CD8-positive, alpha-beta memory T cell (primary cell): ENCODE measurements at places on chromosomes 13 and 19. TPM values are rescaled to one million over a fixed set of nuclear protein-coding genes. Genes with fewer than 3 reads are reported as not detected.

DNA sequence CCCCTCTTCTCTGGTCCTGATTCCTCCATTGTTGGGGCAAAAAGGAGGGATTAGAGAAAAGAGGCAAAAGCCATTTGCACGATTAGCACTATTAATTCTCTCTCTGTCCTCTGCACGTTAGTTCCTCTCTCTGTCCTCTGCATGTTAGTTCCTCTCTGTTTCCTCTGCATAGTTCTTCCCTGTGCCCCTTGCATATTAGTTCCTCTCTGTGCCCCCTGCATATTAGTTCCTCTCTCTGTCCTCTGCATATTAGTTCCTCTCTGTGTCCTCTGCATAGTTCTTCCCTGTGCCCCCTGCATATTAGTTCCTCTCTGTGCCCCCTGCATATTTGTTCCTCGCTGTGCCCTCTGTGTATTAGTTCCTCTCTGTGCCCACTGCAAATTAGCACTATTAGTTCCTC, 847.2 kb upstream of the GPC6 start:
- no peak overlapping the region for H3K4me3 ChIP-seq
- no peaks in the 10 kb centered on the region for H3K27me3 ChIP-seq
- H3K36me3 ChIP-seq: no peaks in the 10 kb centered on the region
- no peak for DNase-seq
- H3K27ac ChIP-seq: no peak overlapping the region

DNA sequence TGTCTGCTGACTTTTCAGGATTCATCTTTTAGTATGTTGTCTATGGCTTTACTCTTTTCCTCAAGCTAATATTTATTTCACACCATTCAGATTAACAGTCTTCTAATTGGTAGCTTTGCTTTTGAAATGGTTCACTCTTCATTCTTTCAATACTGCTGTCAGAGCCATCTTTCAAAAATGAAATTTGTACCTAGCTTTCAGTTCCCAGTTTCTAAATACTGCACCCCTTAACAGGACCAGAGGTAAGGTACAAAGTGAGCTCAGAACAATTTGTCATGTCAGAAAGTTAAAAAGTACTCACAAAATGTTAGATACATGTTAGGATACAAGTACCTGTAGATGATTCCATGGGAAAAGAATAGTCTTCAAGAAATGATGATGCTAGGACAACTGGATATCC, 83.0 kb downstream of the FNDC3A start:
- H3K36me3 ChIP-seq: no peaks in the 10 kb centered on the region
- H3K4me1 ChIP-seq: no peaks in the 10 kb centered on the region
- H3K27me3 ChIP-seq: no peaks in the 10 kb centered on the region
- H3K27ac ChIP-seq: no peak overlapping the region
- no peak for DNase-seq

GRCh38 chr13:110400786-110401533, 93.9 kb downstream of the COL4A2 start:
- H3K27ac ChIP-seq: no peak overlapping the region
- H3K27me3 ChIP-seq: no peaks in the 10 kb centered on the region
- H3K36me3 ChIP-seq: no peaks in the 10 kb centered on the region
- H3K4me3 ChIP-seq: no peak overlapping the region
- no peaks in the 10 kb centered on the region for H3K4me1 ChIP-seq
- DNase-seq: no peak

DNA sequence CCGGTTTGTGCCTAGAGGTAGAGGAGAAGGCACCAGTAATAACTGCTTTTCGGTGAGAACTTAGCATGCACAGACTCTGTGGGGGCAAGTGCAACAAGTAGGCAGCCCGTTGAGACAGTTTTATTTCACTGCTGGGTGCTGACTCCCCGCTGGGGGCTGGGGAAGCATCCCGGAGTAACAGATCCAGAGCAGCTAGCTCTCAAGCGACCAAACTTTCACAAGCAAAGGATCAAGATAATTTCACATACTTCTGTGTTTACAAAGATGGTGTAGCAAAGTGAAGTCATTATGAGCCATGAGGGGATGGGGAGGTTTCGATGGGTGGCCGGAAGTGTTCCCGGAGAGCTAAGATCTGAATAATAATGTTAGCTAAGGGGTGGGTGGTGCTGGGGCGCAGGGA, 2.8 kb downstream of the NACC1 start:
- H3K4me1 ChIP-seq: peaks cover 30% of the 10 kb centered on the region
- H3K36me3 ChIP-seq: no peaks in the 10 kb centered on the region
- no peak overlapping the region for H3K27ac ChIP-seq
- H3K4me3 ChIP-seq: no peak overlapping the region
- no peaks in the 10 kb centered on the region for H3K27me3 ChIP-seq
- DNase-seq: no peak

- H3K4me3 ChIP-seq: no peak overlapping the region
- DNase-seq: no peak
- H3K27me3 ChIP-seq: no peaks in the 10 kb centered on the region
- no peaks in the 10 kb centered on the region for H3K36me3 ChIP-seq
These were observed 22.2 kb upstream of the ZNF181 start for GRCh38 chr19:34711890-34712289.

- H3K27ac ChIP-seq: no peak overlapping the region
- H3K4me1 ChIP-seq: no peaks in the 10 kb centered on the region
- no peak overlapping the region for H3K4me3 ChIP-seq
These were observed 361.8 kb upstream of the ZNF507 start for GRCh38 chr19:31983647-31984046.

TCF3 gene
- total RNA-seq: 96.0 TPM

ATP4A gene
- not detected for total RNA-seq

TMEM59L gene
- total RNA-seq: not detected
